NCI-H2081 treated with DMSO at 0.1 percent for 48 hours (cell line): ENCODE measurements at places on chromosomes 4 and X.

- no peak for DNase-seq
Observed at GRCh38 chrX:24055043-24055356, 244 bp downstream of the EIF2S3 start.

- DNase-seq: no peak
Observed at GRCh38 chr4:106775636-106776035, 260.5 kb downstream of the DKK2 start.

DNA sequence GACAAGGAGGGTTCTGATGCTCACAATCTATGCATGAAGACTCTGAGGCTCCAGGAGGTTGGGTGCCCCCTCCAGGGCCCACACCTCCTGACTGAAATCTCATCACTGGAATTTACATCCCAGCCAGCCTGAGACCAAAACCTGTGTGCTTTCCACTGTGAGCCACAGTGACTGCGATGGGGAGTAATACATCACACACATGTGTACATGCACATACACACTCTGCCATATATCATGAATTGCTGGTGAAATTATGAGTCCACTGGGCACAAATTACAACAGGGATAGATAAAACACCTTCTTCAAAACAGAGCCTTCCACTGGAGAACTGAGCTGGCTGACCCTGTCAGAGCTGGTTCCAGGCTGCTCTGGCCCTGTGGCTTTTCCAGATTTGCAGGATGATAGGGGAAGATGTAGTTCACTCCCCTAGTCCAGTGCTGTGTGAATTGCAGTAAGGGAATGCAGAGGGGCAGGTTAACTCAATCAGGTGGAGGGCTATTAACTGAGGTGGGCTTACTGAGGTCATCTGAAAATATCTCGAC lies 35.8 kb upstream of the MSX1 start:
- no peak for DNase-seq

- DNase-seq: no peak
Observed at GRCh38 chr4:17163156-17163771, 264.8 kb upstream of the LDB2 start.

DNA sequence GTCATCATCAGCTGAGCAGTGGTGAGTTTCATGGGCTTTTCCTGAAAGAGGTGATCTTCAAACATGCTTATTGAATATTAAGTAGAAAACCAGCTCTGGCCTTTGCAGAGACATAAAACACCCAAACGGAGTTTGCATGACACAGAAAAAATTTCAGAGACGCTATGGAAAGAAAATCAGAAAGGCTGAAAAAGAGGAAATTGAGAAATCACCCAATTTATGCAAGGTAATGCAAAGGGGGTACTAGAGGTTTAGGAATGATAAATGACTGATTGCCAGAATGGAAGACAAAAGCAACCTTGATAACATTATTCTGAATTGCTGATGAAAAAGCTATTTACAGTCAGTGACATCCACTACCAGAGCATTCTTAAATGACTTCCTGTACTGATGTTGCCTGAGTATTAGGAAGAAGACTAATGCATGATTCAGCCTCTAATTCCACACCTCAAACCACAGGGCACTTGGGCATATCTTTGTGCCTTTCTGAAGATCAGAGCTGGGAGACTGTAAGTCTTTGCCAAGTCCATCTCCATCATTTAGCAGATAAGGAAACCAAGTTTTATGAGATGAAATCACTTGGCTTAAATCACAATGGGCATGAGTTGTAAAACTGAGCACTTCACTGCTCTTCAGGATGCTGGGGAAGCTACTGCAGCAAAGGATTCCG lies 565.7 kb downstream of the PPARGC1A start:
- no peak for DNase-seq

GRCh38 chrX:42755815-42756214 lies 22.1 kb downstream of the PPP1R2C start:
- no peak for DNase-seq

- no peak for DNase-seq
Observed at GRCh38 chr4:82989575-82990429, 20.8 kb downstream of the LIN54 start.

DNA sequence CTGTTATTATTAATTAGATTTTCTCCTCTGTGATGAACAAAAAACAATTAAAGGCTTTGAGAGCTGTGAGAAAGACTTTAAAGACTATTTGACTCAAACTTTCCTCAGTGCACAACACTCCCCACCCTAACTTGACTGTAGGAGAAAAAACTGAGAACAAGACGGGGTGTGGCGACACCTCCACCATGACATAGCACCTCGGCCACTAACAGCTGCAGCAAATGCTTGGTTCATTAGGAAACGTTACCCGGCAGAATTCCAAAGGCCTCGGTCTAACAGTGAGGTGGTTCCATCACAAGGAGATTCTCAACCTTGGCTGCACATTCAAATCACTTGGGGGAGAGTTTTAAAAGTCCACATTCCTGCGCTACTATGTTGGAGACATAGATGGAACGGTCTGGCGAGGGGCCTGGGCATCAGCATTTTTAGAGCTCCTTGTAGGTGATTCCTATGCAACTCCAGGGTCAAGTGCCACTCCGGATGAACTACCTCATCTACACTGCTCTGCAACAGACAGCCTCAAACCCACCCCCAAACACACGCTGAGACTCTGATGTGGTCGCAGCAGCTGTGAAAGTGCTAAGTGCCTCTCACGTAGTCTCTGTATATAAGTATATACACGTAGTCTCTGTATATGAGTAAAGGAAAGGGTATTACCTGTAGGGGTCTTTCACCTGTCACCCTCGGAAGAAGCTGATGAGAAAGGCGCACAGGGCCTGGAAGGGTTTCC lies 1.0 kb downstream of the FGFBP2 start:
- DNase-seq: no peak

GRCh38 chr4:189291939-189292338 lies 648.7 kb upstream of the FRG1 start:
- DNase-seq: no peak

- DNase-seq: no peak
Observed at GRCh38 chr4:107255596-107255995, 219.5 kb upstream of the DKK2 start.

- no peak for DNase-seq
Observed at GRCh38 chr4:123997776-123998449, 601.3 kb downstream of the SPRY1 start.

DNA sequence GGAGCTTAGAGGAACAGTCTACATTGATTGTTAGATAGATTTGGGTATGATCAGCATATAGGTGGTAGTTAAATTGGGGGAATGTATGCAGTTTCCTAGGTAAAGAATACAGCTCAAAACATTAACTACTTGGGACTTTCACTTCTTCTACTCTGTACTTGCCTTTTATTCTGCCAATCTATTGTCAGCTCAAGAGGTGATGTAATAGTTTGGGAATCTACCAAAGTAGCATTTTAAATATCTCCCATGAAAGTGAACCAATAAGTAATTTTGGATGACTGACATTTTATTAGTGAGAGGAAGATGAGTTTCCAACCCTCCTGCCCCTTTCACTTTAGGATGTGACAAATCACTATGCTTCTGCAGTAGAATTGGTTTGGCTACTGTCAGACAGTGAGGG lies 43.4 kb downstream of the NUDT6 start:
- DNase-seq: no peak

GRCh38 chr4:8280876-8281440 lies 11.4 kb downstream of the HTRA3 start:
- no peak for DNase-seq

- DNase-seq: no peak
Observed at GRCh38 chr4:8103421-8104390, 54.9 kb downstream of the ABLIM2 start.

DNA sequence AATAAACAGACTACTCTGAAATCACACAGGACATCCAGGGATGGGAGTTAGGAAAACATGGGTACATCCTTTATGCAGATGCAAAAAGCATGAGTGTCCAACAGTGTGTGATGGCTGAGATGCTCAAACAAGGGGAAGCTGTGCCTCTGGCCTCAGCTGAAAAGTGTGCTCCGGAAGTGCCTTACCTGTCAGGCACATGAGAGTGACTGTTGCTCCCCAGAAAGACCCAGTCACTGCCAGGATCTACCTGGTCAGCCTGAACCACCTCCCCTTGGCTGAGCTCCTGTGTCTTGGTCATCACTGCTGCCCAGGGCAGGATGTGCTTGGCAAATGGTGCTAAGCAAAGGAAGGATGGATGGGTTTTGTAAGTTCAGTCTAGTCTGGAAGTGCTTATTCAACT lies 4.0 kb downstream of the PPP2R2C start:
- DNase-seq: no peak

DNA sequence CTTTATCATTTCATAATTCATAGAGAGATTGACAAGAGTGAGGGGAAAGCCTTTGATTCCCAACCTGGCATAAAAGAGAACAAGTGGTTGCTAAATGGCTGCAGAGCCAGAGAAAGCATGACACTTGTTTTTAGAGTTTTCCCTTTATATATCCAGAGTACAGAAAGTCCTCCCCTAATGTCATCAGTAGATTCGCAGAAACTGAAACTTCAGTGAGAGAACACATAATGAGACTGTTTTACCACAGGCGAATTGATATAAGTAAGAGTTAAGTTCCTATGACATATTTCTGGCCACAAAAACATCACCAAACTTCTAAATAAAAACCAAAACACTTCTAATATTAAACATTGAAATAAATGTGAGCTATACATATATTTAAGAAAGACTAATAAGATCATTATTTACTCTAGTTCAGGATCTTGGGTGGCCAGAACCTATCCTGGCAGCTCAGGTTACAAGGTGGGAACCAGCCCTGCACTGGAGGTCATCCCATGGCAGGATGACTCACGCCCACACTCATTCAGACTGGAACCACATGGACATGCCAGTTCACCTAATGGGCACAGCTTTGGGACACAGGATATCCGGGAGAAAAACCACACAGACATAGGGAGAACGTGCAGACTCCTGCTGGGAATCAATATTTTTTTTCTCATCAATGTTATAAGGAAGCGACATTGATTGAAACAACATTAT lies 35.5 kb downstream of the NWD2 start:
- no peak for DNase-seq

- DNase-seq: no peak
Observed at GRCh38 chrX:132266583-132267355, 47.5 kb upstream of the RAP2C start.

- DNase-seq: no peak
Observed at GRCh38 chr4:148540622-148541326, 98.6 kb upstream of the NR3C2 start.

DNA sequence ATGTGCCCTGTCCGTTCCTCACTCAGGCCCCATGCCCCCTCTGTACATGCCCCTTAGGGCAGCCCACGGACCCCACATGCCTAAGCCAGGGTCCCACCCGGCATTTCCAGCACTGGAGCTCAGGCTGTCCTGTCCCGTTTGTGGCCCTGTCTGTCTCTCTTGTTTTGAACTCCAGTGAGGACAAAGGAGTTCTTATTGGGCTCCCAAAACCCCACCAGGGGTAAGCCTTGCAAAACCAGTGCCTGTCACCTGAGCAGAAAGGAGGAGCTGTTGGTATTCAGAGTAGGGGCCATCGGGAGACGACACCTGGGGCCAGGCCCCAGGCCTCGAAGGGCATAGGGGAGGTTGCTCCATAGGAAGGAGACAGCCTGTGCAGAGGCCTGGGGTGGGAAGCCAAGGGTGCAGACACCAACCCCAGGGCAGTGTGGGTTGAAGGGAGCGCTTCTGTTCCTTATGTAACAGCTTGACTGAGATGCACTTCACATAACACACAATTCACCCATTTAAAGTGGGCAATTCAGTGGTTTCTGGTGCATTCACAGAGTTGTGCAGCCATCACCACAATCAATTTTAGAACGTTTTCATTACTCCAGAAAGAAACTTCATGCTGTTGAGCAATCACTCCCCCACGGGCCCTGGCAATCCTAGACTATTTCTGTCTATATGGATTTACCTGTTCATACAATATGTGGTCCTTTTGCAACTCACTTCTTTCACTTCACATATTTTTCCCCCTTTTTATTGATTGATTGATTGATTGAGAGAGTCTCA lies 31.7 kb downstream of the MAN2B2 start:
- no peak for DNase-seq

- peak; percentile 45 for DNase-seq
Observed at GRCh38 chrX:111411983-111412382, at the start of gene DCX. Gene DCX, minus strand, starts transcription at chrX:111412192. Its CDS starts 1,794 bp downstream, at chrX:111410398.

DNA sequence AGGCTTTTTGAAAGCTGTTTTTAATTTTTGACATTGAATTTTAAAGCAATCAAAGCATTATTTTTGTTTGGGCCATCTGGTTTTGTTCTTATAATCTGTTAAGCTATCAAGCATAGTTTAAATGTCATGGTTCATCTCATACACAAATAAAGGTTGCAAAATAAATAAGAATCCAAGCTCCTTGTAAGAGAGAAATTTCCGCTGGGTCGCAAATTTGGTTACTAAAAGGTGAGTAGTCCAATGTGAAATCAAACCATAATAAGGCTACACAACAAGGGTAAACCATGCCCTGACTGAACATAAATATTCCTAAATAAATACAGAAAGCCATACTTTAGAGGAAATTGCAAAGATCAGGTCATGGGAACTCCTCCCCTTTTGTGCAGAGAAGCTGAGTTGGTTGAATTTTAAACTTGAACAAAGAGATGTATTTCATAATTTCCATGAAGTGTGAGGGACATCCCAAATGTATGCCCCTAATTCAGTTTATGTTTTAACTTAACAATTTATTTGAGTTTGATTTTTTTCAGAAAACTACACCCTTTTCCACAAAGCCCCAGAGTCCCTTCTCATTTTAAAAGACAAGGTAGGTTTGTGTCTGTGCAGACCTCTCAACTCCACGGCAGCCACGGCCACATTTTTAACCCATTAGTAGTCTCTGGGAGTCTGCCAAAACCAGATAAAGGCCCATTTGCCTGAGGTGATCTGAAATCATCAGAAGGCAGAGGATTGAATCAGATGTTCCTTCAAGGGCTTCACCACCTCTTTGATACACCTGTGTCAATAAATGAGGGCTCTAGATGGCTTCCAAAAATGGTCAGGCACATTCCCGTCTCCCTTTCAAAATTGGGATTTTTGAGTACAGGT lies 85.2 kb downstream of the PLAC1 start:
- no peak for DNase-seq

GRCh38 chr4:8702020-8702495 lies 109.5 kb downstream of the CPZ start:
- DNase-seq: no peak

DNA sequence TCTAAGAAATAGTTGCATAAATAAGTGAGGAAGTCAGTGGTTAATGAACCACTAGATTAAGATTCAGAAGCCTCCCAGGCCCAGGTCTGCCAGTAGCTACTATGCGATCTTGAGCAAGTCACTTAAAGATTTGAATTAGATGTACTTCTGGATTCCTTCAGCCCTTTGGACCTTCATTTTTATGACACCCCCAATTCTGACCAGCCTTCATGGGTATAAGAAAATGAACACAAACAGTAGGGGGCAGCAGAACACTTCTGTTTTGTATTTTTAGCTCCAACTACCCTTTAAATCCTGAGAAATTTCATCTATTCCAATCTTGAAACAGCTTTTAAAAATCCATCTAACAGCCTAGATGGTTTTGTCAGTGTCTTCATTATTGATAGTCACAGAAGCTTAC lies 19.0 kb downstream of the TMEM47 start:
- DNase-seq: no peak

DNA sequence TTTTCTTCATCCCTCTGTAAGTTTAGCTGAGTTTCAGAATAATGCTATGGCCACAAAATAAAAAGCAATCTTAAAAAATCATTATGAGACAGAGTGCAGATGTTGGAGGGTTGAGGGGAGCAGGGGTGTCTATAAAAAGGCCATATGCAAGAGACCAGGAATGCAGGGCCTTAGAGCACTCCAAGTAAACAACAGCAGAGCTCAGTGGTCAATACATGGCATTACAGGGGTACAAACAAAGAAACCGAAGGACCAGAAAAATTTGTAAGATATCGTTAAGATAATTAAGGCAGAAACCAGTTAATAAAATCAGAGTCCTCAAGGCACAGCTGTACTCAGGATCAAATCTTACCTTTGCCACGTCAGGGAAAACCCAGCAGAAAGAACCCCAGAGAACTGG lies 28.4 kb upstream of the NDST3 start:
- DNase-seq: no peak
